Activated naive CD4-positive, alpha-beta T cell treated with anti-CD3 and anti-CD28 coated beads, Interleukin-2, amount 50 U/mL, for 72 hours (primary cell): ENCODE measurements at places on chromosomes 1 and 21.

GRCh38 chr21:29237110-29238052, 61.3 kb upstream of the BACH1 start:
- no peak for DNase-seq

DNA sequence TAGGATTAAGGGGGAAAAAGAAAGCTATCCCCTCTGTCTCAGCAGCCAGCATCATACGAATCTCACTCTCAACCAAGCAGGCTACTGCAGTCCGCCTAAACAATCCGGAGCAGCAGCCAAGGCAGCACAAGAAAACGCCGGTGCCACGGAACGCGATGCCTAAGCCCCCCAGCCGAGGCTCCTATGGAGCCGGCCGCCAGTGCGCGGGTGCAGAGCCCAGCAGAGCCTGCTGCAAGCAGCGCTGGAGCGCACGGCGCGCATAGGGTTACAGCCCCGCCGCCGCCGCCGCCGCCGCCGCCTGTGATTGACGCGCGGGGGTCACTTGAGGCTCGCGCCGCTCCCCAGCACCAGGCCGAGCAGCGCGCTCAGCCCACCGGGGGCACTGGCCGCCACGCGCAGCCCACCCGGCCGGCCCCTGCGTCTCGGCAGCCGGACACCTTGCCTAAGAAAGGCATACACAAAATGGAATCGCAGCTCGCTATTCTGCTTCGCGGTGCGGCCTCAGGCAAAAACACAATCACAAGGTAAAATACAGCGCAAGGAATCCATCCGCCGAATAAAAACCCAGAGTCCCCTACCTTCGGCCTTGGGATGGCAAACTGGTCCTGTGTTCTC, 780 bp downstream of the HIVEP3 start:
- DNase-seq, result no peak

DNA sequence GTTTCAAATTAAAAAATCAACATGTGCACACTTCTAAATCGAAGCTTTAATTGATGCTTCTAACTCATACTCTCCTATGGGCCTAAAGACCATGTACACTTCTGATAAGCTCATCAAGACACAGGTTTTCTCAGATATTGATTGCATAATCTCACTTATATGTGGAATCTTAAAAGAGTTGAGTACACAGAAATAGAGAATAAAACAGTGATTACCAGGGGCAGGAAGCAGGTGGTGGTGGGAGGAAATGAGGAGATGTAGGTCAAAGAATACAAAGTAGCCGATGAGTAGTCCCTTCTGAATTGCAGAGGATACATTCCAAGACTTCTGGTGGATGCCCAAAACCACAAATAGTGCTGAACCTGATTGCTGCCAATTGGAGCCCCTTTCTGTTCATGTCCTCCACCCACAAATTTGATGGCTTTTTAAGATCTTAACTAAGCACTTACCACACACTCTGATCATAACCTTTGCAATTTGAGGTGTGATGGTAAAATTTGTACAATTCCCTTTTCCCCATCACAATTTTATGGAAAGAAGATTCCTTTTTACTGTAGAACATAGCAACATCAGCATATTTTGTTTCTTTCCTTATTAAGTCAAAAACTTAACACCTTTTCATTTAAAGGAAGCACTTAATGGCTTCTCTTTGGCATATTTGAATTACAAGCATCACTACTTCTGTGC, 3.3 kb upstream of the CD1B start:
- no peak for DNase-seq

DNA sequence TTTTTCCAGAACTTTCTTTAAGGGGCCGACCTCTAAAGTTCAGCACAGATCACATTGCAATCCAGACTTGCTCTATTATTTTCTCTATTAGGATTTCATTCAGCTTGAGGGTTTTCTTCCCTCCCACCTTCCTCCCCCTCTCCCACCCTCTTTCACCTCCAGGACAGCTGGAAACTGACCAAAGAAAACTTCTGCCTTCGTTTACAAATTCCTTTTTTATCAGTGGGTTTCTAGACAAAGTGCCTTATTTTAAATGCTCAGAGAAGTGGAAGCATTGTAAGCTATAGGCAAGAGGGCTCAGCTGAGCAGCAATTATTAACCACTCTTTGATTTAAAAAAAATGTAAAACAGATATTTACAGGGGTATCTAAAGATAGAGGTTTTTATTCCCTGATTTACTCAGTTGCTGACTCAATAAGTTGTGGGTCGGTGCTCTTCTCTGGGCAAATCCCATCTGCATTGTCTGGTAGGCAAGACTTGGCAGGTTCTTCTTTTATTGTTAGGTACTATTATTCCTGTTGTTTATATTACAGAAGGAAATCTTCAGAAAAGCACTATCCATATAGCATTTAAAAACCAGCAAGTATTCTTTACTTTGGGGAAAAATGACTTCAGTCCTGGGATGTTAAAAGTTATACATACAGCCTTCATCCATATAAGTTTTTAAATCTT, 277.0 kb upstream of the C1orf105 start:
- DNase-seq, result no peak
